ENCODE measurements at places on chromosomes 3 and 15. TPM values are rescaled to one million over a fixed set of nuclear protein-coding genes. Genes with fewer than 3 reads are reported as not detected.

- DNase-seq, result no peak
Observed at GRCh38 chr3:63679186-63679585, 26.7 kb downstream of the SNTN start.

The HHATL gene
- not detected for total RNA-seq

The SMC4 gene
- total RNA-seq, result 181 TPM

The CERS3 gene
- not detected for total RNA-seq

The PP2D1 gene
- not detected for total RNA-seq

- no peak for DNase-seq
Observed at GRCh38 chr3:129591932-129592331, 14.5 kb downstream of the PLXND1 start.

The CP gene
- total RNA-seq, result 0.28 TPM

The C3orf22 gene
- not detected for total RNA-seq

The C3orf85 gene
- total RNA-seq, result not detected

The BHLHE40 gene
- 51.2 TPM for total RNA-seq

DNA sequence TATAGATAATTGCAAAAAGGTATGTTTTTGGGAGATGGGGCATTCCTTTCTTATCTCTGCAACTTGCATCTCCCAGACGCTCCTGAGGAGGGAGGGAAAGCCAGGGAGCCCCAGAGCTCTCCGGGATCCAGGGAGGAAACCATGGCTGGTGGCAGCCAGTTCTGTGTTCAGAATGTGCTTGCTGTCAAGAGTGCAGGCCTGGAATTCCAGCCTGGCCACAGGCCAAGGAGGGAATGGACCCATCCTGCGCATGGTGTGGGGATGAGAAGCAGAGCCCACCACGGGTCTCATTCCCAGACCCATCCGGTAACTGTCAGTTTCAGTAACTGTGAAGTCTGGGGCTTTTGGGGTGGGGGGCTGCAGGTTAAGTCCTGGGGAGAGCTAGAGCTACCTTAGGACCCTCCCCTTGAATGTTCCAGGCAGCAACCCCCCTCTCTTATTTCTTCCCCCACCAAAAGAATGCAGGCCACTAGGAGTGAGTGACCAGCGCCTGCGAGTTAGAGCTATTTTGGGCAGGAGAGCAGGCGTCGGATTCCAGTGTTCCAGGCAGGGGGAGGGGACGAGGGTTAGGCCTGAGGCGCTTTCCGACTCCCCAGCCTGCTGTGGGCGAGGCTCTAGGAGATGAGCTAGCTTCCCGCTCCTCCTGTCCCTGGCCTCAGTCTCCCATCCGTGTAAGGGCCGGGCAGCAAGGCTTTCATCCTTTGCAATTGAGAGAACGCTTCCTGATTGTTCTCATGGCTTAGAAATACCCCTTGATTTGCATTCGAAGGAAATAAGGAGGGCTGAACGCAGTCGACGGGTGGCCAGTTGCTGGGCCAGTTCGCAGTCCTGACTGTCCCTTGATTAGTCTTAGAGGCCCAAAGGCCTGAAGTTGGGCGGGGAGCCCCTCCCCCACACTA, 781 bp upstream of the DAG1 start:
- DNase-seq, result peak; percentile 83

- no peak for DNase-seq
Observed at GRCh38 chr3:38036286-38036685, 2.7 kb upstream of the DLEC1 start.

The LRRK1 gene
- 15.7 TPM for total RNA-seq

Measured in PC-9 (cell line).